Activated naive CD4-positive, alpha-beta T cell treated with anti-CD3 and anti-CD28 coated beads, Interleukin-2, amount 10 ng/mL, durations not matched to agents 5 hours and 36 hours (primary cell): ENCODE measurements at places on chromosomes 12 and 14. TPM values are rescaled to one million over a fixed set of nuclear protein-coding genes. Genes with fewer than 3 reads are reported as not detected.

Gene PZP
- total RNA-seq, result not detected

Gene CISTR
- not detected for total RNA-seq

Gene LIMA1
- 8.1 TPM for total RNA-seq

Gene STXBP6
- total RNA-seq, result not detected

Gene SAMD15
- total RNA-seq, result 0.26 TPM

Gene NPFF
- not detected for total RNA-seq
